ENCODE measurements at places on chromosomes 11 and 22. TPM values are rescaled to one million over a fixed set of nuclear protein-coding genes. Genes with fewer than 3 reads are reported as not detected.
A peak's percentile ranks its signal among the peaks of the same experiment; 100 is the strongest.

- no peak for DNase-seq
These were observed 143.6 kb downstream of the ADAMTS15 start for GRCh38 chr11:130592056-130592455.

DNA sequence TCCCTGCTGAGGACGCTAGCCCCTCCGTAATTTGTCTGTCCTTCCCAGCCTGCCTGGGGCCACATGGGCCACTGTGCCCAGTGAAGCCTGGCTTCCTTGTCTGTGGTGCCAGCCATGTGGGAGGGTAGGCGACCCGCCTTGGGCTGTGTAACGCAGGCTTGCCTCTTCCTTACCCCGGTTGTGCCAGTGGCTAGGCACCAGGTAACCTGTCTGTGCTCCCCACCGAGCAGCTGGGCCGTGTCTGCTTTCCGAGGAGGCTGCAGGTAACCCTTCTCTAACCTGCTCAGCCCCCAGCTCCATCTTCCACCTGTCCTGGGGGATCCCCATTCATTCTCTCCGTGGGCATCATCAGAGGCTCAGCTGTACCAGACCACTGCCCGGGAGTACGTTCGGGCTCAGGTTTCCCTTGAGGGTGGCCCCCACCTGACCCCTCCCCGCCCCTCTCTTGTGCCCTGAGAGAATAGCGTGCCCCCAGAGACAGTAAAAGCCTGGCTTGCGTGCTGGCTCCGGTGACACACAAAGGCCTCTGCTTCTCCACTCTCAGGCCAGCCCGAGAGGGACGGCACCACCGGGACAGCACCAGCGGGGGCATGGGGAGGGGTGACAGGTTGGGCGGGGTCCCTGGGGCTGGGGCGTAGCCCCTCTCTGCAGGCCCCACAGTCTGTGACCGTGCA, 79.1 kb downstream of the CDKN1C start:
- peak; percentile 51 for DNase-seq

SPI1 gene
- total RNA-seq: 23.1 TPM

PLCB3 gene
- 7.5 TPM for total RNA-seq

GRCh38 chr22:49958931-49959781, 1.4 kb upstream of the PIM3 start:
- no peak for DNase-seq

DNA sequence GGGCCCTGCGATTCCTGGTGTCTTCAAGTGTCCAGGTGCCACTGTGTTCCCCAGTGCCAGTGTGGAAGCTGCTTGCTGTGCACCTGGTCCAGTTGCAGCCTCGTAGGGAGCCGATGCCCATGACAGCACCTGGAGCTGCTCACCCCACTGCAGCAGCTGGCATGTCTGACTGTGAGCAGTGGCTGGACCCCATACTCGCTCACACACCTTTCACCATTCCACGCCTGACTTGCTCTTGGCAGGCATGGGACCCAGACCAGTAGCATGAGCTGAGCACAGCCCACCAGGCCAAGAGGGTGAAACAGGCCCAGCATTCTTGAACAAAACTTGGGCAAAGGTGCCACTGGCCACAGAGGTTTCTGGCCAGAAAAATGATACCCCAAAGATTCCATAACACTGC, 124.5 kb upstream of the THY1 start:
- DNase-seq: peak; percentile 23

DNA sequence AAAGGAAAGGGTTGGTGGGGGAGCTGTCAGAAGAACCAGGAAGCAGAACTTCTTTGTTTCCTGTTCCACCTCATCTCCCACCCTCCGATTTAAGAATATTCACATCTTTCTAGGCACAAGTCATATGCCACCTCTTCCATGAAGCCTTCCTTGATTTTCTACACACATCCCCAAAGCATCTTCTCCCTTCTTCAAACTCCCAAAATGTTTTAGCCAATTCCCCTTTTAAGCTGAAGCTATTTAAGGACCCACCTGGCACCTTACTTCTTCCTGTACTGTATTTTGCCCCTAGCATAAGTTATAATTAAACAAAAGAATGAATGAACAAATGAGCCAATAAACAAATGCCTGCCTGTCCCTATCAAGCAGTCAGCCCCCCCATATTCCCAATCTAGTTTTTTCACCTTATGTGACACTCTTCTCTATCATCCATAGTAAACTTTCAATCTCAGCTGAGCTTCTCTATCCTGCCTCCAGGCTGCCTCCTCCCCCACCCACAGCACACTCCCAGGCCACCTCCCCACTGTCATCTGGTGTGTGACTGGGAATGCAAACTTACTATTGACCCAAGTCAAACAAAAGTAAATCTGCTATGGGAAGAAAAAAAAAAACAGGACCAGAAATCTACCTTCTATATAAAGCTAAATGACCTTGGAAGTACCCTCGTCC, 3.9 kb downstream of the TNKS1BP1 start:
- DNase-seq: no peak

FXYD2 gene
- total RNA-seq: 0.78 TPM

ACTN3 gene
- not detected for total RNA-seq

GRCh38 chr11:11513422-11513821, 108.4 kb downstream of the GALNT18 start:
- no peak for DNase-seq
